ENCODE measurements at places on chromosomes 4 and X.
A peak's percentile ranks its signal among the peaks of the same experiment; 100 is the strongest.

DNA sequence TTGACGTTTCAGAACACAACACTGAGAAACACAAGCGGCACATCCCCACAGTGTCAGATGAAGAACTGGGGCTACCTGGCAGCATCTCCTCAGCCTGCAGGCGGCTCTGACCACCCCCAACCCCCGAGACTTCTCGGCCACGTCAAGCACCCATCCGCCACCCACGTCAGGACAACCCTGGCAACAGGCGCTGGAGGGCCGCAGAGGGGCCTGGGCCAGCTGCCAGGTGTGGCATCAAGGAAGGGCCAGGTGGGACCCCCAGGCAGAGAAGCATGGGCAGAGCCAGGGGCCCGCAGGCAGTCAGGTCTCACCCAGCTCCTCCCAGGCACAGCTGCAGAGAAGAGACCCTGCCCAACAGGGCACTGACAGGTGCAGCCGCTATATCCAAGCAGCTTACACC is 22.3 kb downstream of the GAK start:
- H3K4me3 ChIP-seq = no peak overlapping the region
- H3K4me1 ChIP-seq = no peaks in the 10 kb centered on the region
- no peaks in the 10 kb centered on the region for H3K27me3 ChIP-seq
- no peak for DNase-seq

DNA sequence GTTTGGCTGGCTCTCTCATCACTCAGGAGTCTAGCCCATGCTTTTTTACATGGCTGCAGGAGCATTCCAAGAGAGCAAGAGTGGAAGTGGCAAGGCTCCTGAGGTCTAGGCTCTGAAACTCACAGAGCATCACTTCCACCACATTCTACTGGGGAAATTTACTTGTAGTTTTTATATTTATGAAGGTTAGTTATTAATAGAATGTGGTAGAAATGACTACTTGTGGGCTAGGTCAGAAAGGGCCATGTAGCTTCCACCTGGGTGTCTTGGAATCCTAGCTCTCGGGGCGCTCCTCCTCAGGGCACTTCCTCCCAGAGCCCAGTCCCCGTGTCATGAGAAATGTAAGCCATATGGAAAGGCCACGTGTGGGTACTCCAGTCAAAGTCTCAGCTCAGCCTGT is 127.0 kb upstream of the CASK start:
- no peak overlapping the region for H3K4me3 ChIP-seq
- H3K4me1 ChIP-seq = no peaks in the 10 kb centered on the region
- no peaks in the 10 kb centered on the region for H3K27me3 ChIP-seq
- no peaks in the 10 kb centered on the region for H3K36me3 ChIP-seq
- no peak overlapping the region for H3K27ac ChIP-seq

DNA sequence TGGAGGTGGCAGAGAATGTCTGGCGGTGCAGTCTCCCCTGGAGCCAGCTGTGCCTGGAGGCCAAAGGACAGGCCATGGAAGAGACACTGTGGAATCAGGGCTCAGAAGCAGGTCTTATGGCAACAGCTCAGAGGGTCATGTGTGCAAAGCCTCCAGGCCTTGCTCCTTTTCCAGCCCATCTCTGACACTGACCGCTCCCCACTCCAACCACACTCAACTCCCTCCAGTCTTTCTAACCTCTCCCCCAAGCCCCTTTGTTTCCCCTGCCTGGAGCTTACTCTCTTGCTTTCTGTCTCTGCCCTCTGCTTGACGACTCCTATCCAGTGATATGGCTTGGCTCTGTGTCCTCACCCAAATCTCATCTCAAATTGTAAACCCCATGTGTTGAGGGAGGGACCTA is 34.2 kb upstream of the CRMP1 start:
- H3K4me1 ChIP-seq = no peaks in the 10 kb centered on the region
- no peaks in the 10 kb centered on the region for H3K36me3 ChIP-seq
- H3K27me3 ChIP-seq = no peaks in the 10 kb centered on the region
- no peak overlapping the region for H3K27ac ChIP-seq
- no peak overlapping the region for H3K4me3 ChIP-seq

DNA sequence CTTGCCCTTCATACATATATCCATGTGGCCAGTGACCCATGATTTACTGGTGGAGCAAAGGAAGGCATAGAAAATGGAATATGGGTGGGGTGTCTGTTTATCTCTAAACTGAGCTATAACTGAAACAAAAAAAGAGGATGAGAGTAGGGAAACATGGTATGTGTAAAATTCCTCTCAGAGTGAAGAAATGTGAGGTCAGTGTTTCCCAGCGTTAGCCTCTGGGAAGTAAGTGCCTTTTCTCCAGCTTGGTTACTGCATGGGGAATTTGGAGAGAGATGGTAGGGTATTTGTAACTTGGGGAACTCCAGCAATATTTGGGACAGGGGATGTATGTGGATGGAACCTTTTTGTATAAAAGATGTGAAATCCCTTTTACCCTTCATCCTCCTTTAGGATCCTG is 89.4 kb downstream of the AFF1 start:
- no peak overlapping the region for H3K4me3 ChIP-seq
- no peaks in the 10 kb centered on the region for H3K27me3 ChIP-seq
- no peaks in the 10 kb centered on the region for H3K36me3 ChIP-seq
- peaks cover 4% of the 10 kb centered on the region for H3K4me1 ChIP-seq
- H3K27ac ChIP-seq = no peak overlapping the region

DNA sequence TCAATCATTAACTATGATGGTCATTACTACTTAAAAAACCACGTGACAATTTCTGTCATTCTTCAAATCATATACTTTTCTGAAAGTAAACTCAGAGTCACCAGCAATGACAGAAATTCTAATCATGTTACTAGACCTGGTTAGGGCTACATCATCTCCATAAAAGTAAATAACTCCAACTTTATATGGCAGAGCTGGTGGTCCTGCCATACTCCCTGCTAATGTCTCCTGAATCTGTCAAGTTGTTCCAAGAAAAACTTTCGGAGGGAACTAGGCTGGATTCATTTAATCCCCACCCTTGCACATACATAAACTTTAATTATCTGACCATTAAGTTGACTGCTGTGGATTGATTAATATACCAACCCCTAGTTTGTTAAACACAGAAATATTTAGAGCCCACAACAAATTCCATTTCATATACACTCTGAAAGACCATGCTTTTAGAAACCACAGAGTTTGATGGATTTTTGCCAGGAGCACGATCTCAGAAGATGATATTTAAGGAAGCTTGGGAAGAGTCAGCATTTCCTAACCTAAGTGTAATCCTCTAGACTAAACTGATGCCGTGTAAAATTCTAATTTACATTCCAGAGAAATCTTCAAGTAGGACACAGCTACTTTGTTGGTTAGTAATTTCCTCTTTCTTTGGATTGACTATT is 577.0 kb downstream of the FAT4 start:
- no peak for DNase-seq
- no peak overlapping the region for H3K4me3 ChIP-seq
- H3K27me3 ChIP-seq = no peaks in the 10 kb centered on the region
- H3K4me1 ChIP-seq = no peaks in the 10 kb centered on the region
- no peaks in the 10 kb centered on the region for H3K36me3 ChIP-seq
- no peak overlapping the region for H3K27ac ChIP-seq

GRCh38 chr4:110130576-110131358 is 67.6 kb downstream of the ELOVL6 start:
- H3K27ac ChIP-seq = no peak overlapping the region
- no peak for DNase-seq
- H3K4me3 ChIP-seq = no peak overlapping the region
- no peaks in the 10 kb centered on the region for H3K36me3 ChIP-seq
- no peaks in the 10 kb centered on the region for H3K4me1 ChIP-seq

GRCh38 chr4:7766086-7766485 is 173.6 kb downstream of the AFAP1 start:
- peaks cover 19% of the 10 kb centered on the region for H3K4me1 ChIP-seq
- H3K36me3 ChIP-seq = no peaks in the 10 kb centered on the region
- no peak overlapping the region for H3K4me3 ChIP-seq
- no peak for DNase-seq
- no peaks in the 10 kb centered on the region for H3K27me3 ChIP-seq

DNA sequence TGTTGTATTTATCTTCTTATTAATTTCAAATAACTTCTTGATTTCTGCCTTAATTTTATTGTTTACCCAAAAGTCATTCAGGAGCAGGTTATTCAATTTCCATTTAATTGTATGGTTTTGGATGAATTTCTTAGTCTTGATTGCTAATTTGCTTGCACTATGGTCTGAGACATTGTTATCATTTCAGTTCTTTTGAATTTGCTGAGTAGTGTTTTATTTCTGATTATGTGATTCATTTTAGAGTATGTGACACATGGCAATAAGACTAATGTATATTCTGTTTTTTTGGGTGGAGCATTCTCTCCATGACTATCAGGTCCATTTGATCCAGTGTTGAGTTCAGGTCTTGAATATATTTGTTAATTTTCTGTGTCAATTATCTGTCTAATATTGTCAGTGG is 236.7 kb downstream of the EDA2R start:
- H3K4me1 ChIP-seq = no peaks in the 10 kb centered on the region
- H3K36me3 ChIP-seq = no peaks in the 10 kb centered on the region
- DNase-seq = no peak
- no peak overlapping the region for H3K27ac ChIP-seq
- H3K4me3 ChIP-seq = no peak overlapping the region

- no peaks in the 10 kb centered on the region for H3K27me3 ChIP-seq
- no peaks in the 10 kb centered on the region for H3K36me3 ChIP-seq
- no peak for DNase-seq
- H3K4me1 ChIP-seq = no peaks in the 10 kb centered on the region
These were observed 30.9 kb upstream of the SPOCK3 start for GRCh38 chr4:167265231-167265630.

DNA sequence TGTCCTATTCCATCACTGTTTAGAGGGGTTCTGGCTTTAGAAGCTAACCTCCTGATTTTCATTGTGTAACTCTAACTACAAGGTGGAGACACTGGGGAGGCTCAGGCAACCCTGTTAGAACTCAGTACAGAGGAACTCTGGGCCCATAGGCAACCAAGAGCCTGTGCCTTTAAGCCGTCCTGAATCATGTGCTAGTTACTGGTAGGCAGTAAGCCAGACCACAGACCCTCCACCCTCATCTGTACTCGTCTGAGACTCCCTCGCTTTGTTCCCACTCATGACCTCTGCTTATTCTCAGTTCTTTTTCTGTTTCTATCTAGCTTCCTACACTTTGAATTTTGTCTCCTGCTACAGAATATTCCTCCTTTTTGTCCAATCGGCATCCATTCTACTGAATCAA is 31.4 kb downstream of the TBC1D1 start:
- H3K27me3 ChIP-seq = no peaks in the 10 kb centered on the region
- no peak overlapping the region for H3K4me3 ChIP-seq
- H3K27ac ChIP-seq = no peak overlapping the region
- H3K36me3 ChIP-seq = no peaks in the 10 kb centered on the region
- H3K4me1 ChIP-seq = no peaks in the 10 kb centered on the region

- no peaks in the 10 kb centered on the region for H3K4me1 ChIP-seq
- no peaks in the 10 kb centered on the region for H3K36me3 ChIP-seq
- H3K27ac ChIP-seq = no peak overlapping the region
- no peak for DNase-seq
- H3K4me3 ChIP-seq = no peak overlapping the region
- no peaks in the 10 kb centered on the region for H3K27me3 ChIP-seq
These were observed 373.1 kb downstream of the GABRG1 start for GRCh38 chr4:45750721-45751120.

DNA sequence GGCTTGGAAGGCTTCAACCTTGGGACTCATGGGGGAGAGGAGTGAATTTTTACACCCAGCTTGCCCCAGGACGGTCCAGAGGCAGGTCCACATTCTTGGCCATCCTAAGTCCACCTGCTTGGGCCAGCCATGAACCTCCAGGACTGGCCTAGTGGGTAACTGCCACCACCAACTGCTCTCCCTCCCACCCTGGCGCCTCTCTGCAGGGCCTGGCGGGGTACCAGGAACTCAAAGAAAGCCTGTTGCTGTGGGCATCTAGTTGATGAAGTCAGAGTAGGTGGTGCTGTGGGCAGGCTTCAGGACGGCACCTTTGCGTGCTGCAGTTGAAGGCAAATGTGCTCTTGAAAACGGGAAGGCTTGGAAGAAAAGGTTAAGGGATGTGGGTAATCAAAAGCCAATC is 12.0 kb downstream of the BCOR start:
- H3K4me3 ChIP-seq = no peak overlapping the region
- no peaks in the 10 kb centered on the region for H3K27me3 ChIP-seq
- no peaks in the 10 kb centered on the region for H3K36me3 ChIP-seq
- H3K4me1 ChIP-seq = peaks cover 14% of the 10 kb centered on the region
- H3K27ac ChIP-seq = no peak overlapping the region
- no peak for DNase-seq

GRCh38 chr4:53100501-53101190 is 238.5 kb downstream of the RASL11B start:
- no peak overlapping the region for H3K27ac ChIP-seq
- H3K36me3 ChIP-seq = no peaks in the 10 kb centered on the region
- H3K27me3 ChIP-seq = no peaks in the 10 kb centered on the region
- DNase-seq = no peak

GRCh38 chr4:80463509-80463908 is 128.0 kb downstream of the CFAP299 start:
- H3K36me3 ChIP-seq = no peaks in the 10 kb centered on the region
- H3K27me3 ChIP-seq = no peaks in the 10 kb centered on the region
- H3K4me3 ChIP-seq = peak overlapping the region; percentile 14
- peaks cover 12% of the 10 kb centered on the region for H3K4me1 ChIP-seq
- DNase-seq = no peak

DNA sequence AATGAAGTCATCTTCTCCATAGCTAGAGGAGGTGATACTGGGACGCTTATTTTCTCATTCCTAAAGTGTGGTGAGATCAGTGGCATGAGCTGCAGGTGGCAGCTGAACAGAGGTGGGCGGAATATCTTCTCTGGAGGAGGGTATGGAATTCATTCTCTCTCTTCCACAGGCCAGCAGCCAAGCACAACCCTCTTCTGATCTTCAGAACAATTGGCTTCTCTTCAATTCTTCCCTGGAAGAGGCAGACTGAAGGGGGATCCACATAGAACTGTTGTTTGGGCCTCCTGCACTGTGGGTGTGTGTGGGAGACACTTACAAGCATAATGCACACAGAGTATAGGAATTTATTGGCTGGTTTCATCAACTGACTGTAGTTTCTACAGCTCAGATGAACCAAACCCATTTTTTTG is 180.4 kb upstream of the RASGEF1B start:
- no peaks in the 10 kb centered on the region for H3K36me3 ChIP-seq
- H3K4me3 ChIP-seq = no peak overlapping the region
- DNase-seq = no peak
- peaks cover 12% of the 10 kb centered on the region for H3K4me1 ChIP-seq
- H3K27me3 ChIP-seq = no peaks in the 10 kb centered on the region

DNA sequence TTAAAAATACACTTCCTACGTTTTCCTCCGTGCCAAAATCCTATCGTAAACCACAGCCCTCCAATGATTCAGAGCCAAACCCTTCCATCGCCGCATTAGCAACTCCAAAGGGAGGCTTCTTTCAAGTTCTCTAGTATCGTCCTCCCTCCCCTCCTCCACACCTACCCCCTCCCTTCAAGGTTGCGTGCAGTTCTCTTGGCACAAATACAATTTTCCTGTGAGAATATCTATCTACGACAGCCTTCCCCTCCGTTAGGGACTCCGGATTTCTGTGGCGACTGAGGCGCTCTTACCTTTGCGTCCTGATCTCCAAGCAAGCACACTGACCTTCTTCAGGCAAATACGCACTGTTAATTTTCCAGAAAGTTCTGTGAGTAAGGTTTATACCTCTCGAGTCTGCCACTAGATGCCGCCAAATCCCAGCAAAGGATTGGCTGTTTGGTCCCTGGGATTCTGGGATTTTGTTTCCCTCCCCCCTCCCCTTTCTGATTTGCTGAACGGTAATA is 1.2 kb upstream of the MORF4L2 start:
- H3K27ac ChIP-seq = peak overlapping the region; percentile 94
- peaks cover 4% of the 10 kb centered on the region for H3K4me1 ChIP-seq
- no peaks in the 10 kb centered on the region for H3K27me3 ChIP-seq
- DNase-seq = peak; percentile 53
